GM23338 (cell line): ENCODE measurements at places on chromosomes 5 and 9. TPM values are rescaled to one million over a fixed set of nuclear protein-coding genes. Genes with fewer than 3 reads are reported as not detected.

The F2RL2 gene
- 0.37 and 0.70 TPM in 2 replicates for polyA plus RNA-seq

The MEIKIN gene
- polyA plus RNA-seq = not detected in 2 replicates

The OTP gene
- not detected in 2 replicates for polyA plus RNA-seq

The PCDHGB3 gene
- 0.24 and 0.26 TPM in 2 replicates for polyA plus RNA-seq

The LMX1B gene
- 0.05 and 0.08 TPM in 2 replicates for polyA plus RNA-seq

The FAXDC2 gene
- 2.5 and 4.0 TPM in 2 replicates for polyA plus RNA-seq

The TYRP1 gene
- polyA plus RNA-seq = not detected in 2 replicates

The OLFM1 gene
- polyA plus RNA-seq = 20.6 and 24.5 TPM in 2 replicates

The SOX30 gene
- polyA plus RNA-seq = 0.43 and 0.47 TPM in 2 replicates

The LRRC26 gene
- polyA plus RNA-seq = 3.0 and 4.3 TPM in 2 replicates

The WHRN gene
- 7.2 and 8.3 TPM in 2 replicates for polyA plus RNA-seq

The RHOBTB3 gene
- polyA plus RNA-seq = 13.4 and 15.7 TPM in 2 replicates

The LRRC19 gene
- polyA plus RNA-seq = 0.59 and 0.71 TPM in 2 replicates

The PCDHGA2 gene
- polyA plus RNA-seq = 0.17 and 0.45 TPM in 2 replicates

The KLF9 gene
- polyA plus RNA-seq = 0.45 and 0.58 TPM in 2 replicates

The NPR3 gene
- polyA plus RNA-seq = 0.15 TPM in 1 of 2 replicates, not detected in the other

The EMB gene
- polyA plus RNA-seq = 24.6 and 27.5 TPM in 2 replicates

The BTNL8 gene
- 0.23 TPM in 1 of 2 replicates, not detected in the other for polyA plus RNA-seq

The PRUNE2 gene
- polyA plus RNA-seq = 9.1 and 10.6 TPM in 2 replicates

The MAP1B gene
- polyA plus RNA-seq = 114 and 148 TPM in 2 replicates

The SLC25A2 gene
- polyA plus RNA-seq = not detected in 2 replicates

The UBE2D2 gene
- 166 and 172 TPM in 2 replicates for polyA plus RNA-seq

The DYNC2I2 gene
- polyA plus RNA-seq = 48.7 and 51.5 TPM in 2 replicates

The TRAPPC13 gene
- polyA plus RNA-seq = 15.1 and 16.3 TPM in 2 replicates

The GABRA6 gene
- polyA plus RNA-seq = not detected in 2 replicates

The MSX2 gene
- polyA plus RNA-seq = 0.37 and 0.47 TPM in 2 replicates

The SLC9A3 gene
- 0.39 and 0.75 TPM in 2 replicates for polyA plus RNA-seq

The CNTLN gene
- 18.0 and 21.8 TPM in 2 replicates for polyA plus RNA-seq

The AQP3 gene
- 1.4 and 1.6 TPM in 2 replicates for polyA plus RNA-seq

The UBE2R2 gene
- 23.2 and 23.4 TPM in 2 replicates for polyA plus RNA-seq

The CSF1R gene
- 0.21 TPM in 1 of 2 replicates, not detected in the other for polyA plus RNA-seq

The SLC34A1 gene
- not detected in 2 replicates for polyA plus RNA-seq

The HMMR gene
- 120 and 163 TPM in 2 replicates for polyA plus RNA-seq

The INSYN2B gene
- polyA plus RNA-seq = not detected in 2 replicates

The BTNL9 gene
- 0.21 and 0.37 TPM in 2 replicates for polyA plus RNA-seq

The SLC46A2 gene
- polyA plus RNA-seq = 0.11 TPM in 1 of 2 replicates, not detected in the other

The CEP120 gene
- 2.9 and 4.9 TPM in 2 replicates for polyA plus RNA-seq

The ASPN gene
- 0.82 and 0.99 TPM in 2 replicates for polyA plus RNA-seq

The FBP1 gene
- 1.7 and 3.0 TPM in 2 replicates for polyA plus RNA-seq

The ADAMTS13 gene
- polyA plus RNA-seq = 4.4 and 6.0 TPM in 2 replicates

The C9orf57 gene
- polyA plus RNA-seq = not detected in 2 replicates

The STKLD1 gene
- polyA plus RNA-seq = 0.57 TPM in 1 of 2 replicates, not detected in the other

The PCDHGA10 gene
- 1.6 and 2.1 TPM in 2 replicates for polyA plus RNA-seq

The TRAF1 gene
- polyA plus RNA-seq = 0.39 and 0.63 TPM in 2 replicates

The NTNG2 gene
- 0.42 and 0.99 TPM in 2 replicates for polyA plus RNA-seq

The TUSC1 gene
- 6.4 and 7.2 TPM in 2 replicates for polyA plus RNA-seq

The ANKS6 gene
- 36.9 and 42.9 TPM in 2 replicates for polyA plus RNA-seq

The DRD1 gene
- 0.11 TPM in 1 of 2 replicates, not detected in the other for polyA plus RNA-seq

The N4BP3 gene
- polyA plus RNA-seq = 9.8 and 10.9 TPM in 2 replicates

The MCC gene
- 2.7 and 3.8 TPM in 2 replicates for polyA plus RNA-seq

The DOLPP1 gene
- polyA plus RNA-seq = 20.5 and 23.3 TPM in 2 replicates

The SAPCD2 gene
- 13.4 and 14.5 TPM in 2 replicates for polyA plus RNA-seq

The SLC6A19 gene
- not detected in 2 replicates for polyA plus RNA-seq

The NME5 gene
- polyA plus RNA-seq = 0.45 and 1.1 TPM in 2 replicates

The PCDHGB5 gene
- polyA plus RNA-seq = 1.7 and 2.5 TPM in 2 replicates
